ENCODE measurements at places on chromosomes 5 and 9.

DNA sequence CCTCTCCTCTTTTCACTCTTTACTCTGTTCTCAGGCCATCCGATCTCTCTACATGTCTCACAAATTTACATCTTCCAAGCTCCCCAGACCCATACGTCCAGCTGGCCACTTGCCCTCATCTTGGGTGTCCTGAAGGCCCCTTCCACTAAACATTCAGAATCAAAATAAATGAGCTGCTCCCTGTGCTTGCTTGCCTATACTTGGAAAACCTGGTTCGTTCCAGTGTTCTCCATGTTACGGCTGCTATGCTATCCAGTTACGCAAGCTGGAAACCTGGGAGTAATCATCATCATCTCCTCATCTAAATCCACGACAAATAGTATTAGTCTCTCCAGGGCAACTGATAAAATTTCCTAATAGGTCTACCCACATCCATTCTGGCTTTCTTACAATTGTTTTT is 165.0 kb upstream of the FBXL17 start:
- no peak for DNase-seq

GRCh38 chr9:74309654-74310053 is 187.5 kb upstream of the RORB start:
- no peak for DNase-seq

DNA sequence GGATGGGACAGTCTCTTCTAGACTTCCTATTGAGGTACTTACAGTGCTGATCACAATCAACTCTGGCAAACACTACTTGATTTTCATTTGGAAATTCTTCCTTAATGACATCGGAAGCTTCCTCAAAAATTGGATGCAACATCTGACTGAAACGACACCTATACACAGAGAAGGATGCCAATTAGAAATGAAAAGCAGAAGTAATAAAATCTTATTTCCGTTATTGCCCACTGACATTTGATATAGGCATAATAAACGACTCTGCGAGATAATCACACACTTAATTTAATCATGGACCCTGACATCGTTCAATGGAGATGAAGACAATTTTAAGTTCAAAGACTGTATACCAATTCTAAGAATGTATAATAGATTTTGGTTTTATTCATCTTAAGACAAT is 46.4 kb downstream of the ERP44 start:
- no peak for DNase-seq

GRCh38 chr9:78778861-78779374 is 482.0 kb downstream of the PSAT1 start:
- no peak for DNase-seq

- no peak for DNase-seq
Measured at GRCh38 chr9:133458643-133459312, 1.0 kb upstream of the CACFD1 start.

DNA sequence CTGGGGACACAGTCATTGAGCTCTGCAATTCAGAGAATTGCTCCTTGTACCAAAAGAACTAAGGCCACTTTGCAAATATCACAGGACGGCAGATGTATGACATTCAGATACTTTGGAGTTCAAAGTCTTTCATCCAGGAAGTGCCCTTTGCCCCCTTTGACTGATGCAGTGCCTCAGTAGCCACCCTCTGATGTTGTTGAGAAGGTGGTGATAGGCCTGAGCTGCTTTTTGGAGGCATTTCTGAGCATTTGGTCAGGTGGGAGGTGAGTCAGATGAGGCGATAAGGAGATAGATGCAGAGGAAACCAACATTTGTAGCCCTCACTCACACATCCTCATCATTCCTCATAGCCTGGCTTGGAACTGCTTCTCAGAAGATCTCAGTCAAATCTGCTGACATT is 63.4 kb downstream of the ANGPTL2 start:
- no peak for DNase-seq

DNA sequence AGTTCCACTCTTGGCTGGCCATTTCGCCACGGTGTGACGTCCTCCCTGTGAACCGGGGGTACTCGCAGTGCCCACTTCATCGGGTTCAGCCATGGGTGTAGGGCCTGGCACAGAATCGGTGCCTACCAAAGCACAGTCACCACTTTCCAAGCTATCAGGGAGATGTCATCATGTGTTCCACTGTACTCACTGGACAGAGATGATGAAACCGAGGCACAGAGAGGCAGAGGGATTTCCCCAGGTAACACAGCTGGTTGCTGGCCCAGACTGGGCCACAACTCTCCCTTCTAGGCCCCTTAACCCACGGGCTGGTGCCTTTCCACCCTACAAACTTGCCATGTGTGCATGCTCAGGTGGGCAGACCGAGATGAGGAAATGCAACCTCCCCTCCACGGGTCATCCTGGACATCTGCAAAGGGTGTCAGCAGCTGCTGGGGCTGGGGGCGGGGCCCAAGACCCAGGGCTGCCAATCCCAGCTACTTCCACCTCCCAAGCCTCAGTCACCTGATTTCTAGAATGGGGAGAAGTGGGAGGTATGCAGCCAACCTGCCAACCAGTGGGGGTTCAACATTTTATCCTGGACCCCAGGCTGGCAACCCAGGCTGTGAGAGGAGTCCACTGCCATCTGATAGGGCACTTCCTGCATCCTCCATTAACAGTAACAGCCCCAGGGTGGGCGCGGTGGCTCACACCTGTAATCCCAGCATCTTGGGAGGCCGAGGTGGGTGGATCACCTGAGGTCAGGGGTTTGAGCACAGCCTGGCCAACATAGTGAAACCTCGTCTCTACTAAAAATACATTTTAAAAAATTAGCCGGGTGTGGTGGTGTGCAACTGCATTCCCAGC is 893 bp upstream of the SH2D3C start:
- no peak for DNase-seq

- DNase-seq: peak; percentile 10
Measured at GRCh38 chr5:132777209-132778069, at the start of gene SEPTIN8. Gene SEPTIN8, minus strand, starts transcription at chr5:132777239. Its CDS starts 102 bp downstream, at chr5:132777137.

- no peak for DNase-seq
Measured at GRCh38 chr9:112699230-112699629, 18.7 kb downstream of the INIP start.

DNA sequence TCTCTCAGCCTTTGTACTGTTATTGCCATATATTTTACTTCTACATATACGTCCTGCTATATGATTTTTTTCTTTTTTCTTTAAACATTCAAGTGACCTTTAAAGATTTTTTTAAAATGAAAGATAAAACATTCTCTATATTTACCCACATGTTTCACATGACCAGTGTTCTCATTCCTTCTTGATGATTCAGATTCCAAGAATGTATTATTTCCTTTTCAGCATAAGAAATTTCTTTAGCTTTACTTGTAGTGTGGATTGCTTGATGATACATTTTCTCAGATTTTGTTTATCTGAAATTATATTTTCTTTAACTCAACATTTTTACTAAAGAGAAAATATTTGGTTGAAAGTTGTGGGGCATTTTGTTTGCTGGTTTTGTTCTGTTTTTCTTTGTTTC is 792.1 kb downstream of the BRINP1 start:
- DNase-seq: no peak

GRCh38 chr5:178331491-178331996 is 98.9 kb upstream of the PHYKPL start:
- DNase-seq: no peak

GRCh38 chr5:32562843-32563242 is 22.5 kb upstream of the SUB1 start:
- no peak for DNase-seq

DNA sequence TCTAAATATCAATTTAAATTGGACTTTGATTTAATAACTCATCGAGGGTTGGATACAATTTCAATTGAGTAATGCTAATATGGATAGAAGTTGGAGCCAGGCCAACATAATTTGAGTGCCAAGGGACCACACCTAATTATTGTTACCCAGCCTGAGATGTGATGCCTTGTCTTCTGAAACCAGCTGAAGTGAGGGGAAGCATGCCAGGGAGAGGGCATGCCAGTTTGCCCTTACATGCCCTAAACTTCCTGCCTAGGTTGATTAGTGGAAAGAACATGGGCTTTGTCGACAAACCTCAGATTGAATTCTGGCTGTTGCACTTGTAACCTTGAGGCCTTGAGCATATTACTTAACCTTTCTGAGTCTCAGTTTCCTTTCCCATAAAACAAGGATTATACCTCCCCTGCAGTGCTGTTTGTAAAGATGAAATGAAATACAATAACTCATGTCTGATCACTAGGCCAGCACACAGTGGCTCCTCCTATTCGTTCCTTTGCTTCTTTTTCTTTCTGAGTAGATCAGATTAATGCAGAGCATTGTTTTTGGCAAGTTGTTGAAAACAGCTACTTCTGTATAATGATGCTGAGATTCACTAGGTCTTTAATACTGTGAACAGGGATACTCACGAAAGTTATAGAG is 412.8 kb downstream of the TLE4 start:
- no peak for DNase-seq

GRCh38 chr9:16710888-16711287 is 159.6 kb downstream of the BNC2 start:
- no peak for DNase-seq

- DNase-seq: no peak
Measured at GRCh38 chr5:37121465-37121864, 127.7 kb downstream of the CPLANE1 start.

DNA sequence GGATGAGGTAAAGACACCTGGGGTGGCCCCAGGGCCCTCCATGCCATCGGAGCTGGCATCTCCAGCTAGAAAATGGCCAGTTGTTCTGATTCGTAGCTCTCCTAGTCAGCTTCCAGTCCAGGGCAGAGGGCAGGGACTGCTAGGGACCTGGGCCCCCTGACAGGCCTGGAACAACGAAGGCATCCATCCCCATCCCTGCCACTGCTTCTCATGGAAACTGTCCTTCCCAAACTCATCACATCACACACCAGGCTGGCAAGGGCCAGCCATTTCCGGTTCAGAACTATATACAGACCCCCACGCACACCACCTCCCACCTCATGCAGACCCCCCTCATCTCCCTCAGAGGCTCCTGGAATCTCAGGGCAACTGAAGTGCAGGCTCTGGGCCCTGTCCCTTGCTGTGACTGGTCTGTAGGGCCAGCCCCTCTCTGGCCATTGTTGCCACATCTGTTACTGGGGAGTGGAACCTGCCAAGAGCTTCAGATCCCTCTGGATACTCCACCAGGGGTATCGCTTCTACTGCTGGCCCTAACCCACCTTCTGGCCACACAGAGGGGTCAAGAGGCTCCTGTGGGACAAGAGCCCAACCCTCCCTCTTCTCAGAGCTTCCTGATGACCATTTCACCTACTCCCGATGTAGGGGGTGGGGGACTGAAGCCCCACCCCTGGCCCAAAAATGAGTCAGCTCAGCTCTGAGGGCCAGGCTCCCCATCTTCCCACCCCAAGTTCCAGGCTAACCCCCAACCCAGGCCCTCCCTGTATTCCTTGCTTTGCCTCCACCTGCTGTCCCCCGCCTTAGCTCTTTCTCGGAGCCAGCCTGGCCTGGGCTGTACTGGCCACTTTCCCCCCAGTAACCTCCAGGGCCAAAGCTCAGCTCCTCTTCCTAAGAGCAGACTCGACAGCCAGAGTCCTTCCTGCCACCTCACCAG is 1.2 kb upstream of the MZB1 start:
- no peak for DNase-seq

DNA sequence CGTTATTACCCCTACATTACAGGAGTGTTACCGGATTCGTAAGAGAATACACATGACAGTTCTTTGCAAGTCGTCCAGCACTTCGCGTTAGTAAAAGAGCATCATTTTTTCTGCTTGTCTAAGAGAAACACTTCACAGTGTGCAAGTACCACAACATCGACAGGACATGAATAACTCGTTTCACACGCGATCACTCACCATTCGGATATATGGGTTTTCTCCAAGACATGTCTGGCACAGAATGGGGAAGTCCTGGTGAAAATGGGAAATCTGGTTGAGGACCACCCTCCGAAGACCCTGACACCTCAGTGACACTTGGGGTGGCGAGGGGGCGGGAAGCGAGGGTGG is 642 bp downstream of the RBM22 start:
- DNase-seq: no peak

GRCh38 chr9:28841775-28842174 is 1268.5 kb upstream of the C9orf72 start:
- DNase-seq: no peak

DNA sequence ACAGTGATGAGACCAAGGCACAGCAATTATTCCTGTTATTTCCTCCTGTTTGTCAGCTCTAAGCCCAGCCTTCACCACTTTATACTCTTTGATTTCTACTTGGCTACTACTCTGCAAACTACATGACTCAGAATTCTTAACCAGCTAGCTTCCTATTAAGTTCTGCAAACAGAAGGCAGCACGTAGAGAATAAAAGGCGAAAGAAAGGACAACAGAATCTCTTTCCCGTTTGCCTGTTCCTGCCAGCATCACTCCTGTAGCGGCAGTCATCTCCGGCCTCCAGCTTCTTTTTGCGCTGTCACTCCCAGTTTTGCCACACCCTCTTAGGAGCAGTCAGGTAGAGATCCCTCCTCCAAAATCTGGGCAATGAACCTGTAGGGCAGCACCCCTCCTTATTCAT is 29.9 kb downstream of the DPYSL3 start:
- DNase-seq: no peak

GRCh38 chr5:62498961-62499360 is 79.7 kb upstream of the LRRC70 start:
- DNase-seq: no peak

GRCh38 chr9:128553728-128554127 is 1.3 kb downstream of the SPTAN1 start:
- no peak for DNase-seq

- no peak for DNase-seq
Measured at GRCh38 chr5:180599590-180599914, 8.3 kb upstream of the SCGB3A1 start.

GRCh38 chr5:17070647-17071046 is 134.6 kb upstream of the MYO10 start:
- no peak for DNase-seq

- no peak for DNase-seq
Measured at GRCh38 chr5:151720215-151720614, 33.5 kb upstream of the SPARC start.

- no peak for DNase-seq
Measured at GRCh38 chr9:7324152-7324598, 475.4 kb downstream of the DMAC1 start.

DNA sequence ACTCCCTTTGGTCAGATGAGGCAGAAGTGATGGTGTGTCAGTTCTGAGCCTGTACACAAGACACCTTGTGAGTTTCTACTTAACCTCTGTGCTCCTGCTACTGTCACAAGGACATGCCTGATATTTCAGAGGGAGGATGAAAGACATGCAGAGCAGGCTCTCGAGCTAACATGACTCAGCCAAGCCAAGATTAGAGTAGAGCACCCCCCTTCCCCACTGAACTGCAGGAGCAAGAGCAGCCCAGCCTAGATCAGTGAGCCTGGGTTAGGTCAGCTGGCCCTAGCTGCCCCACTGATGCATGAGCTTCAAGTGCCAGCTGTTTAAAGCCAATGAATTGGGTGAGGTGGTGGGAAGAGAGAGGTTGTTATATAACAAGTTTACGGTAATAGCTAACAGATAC is 36.7 kb downstream of the BRINP1 start:
- no peak for DNase-seq

DNA sequence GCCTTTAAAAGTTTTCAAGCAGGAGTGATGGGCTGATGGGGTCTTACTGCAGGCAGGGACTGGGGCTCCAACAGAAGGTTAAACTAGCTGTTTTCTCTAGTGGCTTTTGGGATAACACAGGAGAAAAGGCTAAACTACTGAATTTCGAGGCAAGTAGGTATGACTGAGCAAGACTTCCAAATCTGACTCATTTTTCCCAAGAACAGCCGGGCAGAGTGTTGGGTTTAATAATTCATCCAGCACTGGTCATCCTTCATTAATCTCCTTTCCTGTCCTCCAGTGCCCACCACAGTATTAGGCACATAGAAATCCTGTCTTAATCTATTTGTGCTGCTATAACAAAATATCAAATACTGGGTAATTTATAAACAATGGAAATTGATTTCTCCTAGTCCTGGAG is 20.5 kb downstream of the MSX2 start:
- no peak for DNase-seq

GRCh38 chr5:143629871-143630659 is 181.9 kb upstream of the HMHB1 start:
- no peak for DNase-seq

Data from stimulated activated CD4-positive, alpha-beta T cell treated with anti-CD3 and anti-CD28 coated beads, Interleukin-1b, Interleukin-23, amount 100 ng/mL, for 1 hour (primary cell).